ENCODE measurements at places on chromosomes 2 and 18.

- DNase-seq, result no peak
These were observed 83.6 kb upstream of the ST3GAL5 start for GRCh38 chr2:85972355-85972754.

- DNase-seq, result peak; percentile 40
These were observed 11.1 kb downstream of the ONECUT2 start for GRCh38 chr18:57446322-57446721.

- DNase-seq, result no peak
These were observed 16.2 kb downstream of the SEMA4F start for GRCh38 chr2:74670263-74670662.

- DNase-seq, result no peak
These were observed 132.5 kb upstream of the SLC8A1 start for GRCh38 chr2:40584432-40584831.

DNA sequence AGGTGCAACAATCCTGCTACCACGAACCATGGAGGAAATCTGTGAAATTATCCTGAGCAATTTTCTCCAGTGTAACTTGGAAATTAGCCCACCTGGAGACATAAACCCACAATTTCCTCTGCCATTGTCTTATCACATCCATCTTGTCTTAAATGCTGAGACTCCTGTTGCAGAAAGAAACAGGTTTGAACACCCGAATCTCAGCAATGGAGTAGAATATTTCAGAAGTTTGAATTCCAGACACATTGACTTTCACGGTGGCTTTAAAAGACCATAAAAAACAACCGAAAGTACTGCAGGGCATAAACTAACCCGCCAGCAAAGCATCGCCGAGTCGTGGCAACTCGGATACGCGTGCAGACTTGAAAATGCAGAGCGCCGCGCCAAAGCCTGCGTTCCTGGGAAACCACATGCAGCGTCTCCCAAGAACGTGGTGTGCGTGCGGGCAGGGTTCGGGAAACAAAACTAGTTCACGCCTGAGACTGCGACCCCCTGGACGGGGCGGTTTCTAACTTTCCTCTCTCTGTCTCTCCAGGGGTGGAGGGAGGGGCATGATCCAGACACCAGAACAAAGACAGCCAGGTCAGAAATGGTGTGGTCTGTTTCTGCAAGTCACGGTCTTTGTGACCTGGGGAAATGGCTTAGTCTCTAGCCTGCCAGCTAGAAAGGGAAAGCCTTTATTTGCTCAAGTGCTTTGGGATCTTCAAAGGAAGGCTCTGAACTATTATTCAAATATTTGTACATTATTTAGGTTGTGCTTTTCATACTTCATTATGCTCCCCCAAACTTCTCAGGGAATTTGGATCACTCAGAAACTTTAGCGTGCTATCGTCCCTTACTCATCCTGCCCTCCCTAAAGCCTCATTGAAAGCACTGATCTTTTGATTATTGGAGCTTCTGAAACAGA lies 26.9 kb upstream of the KCTD1 start:
- peak; percentile 13 for DNase-seq

DNA sequence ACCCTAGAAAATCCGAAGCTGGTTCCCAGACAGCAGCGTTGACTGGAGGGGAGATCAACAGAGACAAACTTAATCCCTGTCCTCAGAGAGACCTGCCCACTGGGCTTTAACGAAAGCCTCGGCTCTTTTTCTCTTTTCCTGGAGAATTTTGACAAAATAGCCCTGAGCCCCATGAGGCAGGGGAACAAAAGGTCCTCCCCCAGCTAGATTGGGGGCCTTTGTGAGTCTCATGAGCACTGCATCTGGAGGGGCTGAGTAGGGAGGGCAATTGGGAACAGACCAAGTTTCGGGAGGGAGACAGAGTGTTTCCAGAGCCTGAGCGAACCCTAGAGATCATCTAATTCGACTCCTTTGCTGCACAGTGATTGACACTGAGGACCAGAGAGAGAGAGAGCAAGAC lies 123.9 kb upstream of the HAAO start:
- DNase-seq, result no peak

- no peak for DNase-seq
These were observed 2796.7 kb upstream of the TEKT4 start for GRCh38 chr2:92074549-92074898.

GRCh38 chr2:26555246-26556133 lies 77.6 kb upstream of the OTOF start:
- DNase-seq, result no peak

GRCh38 chr2:180604077-180604476 lies 376.3 kb upstream of the UBE2E3 start:
- DNase-seq, result no peak

GRCh38 chr18:63161032-63161760 lies 158.4 kb downstream of the BCL2 start:
- no peak for DNase-seq

DNA sequence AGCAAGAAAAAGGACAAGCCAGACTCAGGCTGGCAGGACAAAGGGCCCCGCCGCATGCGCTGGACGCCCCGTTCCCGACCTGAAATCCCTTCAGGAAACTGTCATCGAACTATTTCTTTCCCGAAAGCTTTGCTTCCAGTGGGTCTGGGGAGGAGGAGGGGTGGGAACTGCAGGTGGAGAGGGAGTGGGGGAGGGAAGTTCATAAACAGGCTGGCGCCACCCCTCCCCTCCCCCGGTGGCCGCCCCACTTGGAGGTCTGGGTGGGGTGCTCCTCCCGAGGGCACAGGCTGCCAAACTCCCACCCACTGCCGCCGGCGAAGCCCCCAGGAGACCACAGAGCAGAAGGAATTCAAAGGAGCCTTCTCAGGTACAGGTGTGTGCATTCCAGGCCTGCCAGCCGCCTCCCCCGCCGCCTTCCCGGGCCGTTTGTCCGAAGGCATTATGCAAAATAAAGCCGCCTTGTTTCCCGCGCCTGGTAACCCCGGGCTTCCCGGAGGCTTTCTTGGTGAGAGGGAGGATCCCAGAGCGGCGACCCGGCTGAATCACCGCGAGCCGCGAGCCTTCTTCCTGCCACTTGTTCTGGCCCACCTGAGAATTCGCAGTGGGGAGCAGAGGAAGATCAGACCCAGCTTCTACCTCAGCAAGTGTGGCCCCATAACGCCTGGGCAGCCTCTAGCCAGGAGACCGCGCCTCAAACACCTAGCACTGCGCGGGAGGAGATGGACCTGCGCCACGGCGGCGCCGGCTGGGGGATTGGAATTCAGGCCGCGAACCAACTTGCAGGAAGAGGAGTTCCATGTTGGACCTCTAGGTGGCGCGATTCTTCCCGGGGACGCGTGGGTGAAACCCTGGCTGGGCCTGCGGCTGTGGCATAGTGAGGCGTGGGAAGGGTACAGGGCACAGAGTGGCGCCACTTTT lies 101.9 kb downstream of the FOXI3 start:
- peak; percentile 5 for DNase-seq

- DNase-seq, result no peak
These were observed at the start of gene TMEM182 for GRCh38 chr2:102761763-102762162. TMEM182 (plus strand) TSS chr2:102762031; CDS start chr2:102762218, 187 bp downstream.

- DNase-seq, result no peak
These were observed 95.0 kb downstream of the MSH2 start for GRCh38 chr2:47497843-47498460.
